BE2C (cell line): ENCODE measurements at places on chromosomes 1 and 21.

DNA sequence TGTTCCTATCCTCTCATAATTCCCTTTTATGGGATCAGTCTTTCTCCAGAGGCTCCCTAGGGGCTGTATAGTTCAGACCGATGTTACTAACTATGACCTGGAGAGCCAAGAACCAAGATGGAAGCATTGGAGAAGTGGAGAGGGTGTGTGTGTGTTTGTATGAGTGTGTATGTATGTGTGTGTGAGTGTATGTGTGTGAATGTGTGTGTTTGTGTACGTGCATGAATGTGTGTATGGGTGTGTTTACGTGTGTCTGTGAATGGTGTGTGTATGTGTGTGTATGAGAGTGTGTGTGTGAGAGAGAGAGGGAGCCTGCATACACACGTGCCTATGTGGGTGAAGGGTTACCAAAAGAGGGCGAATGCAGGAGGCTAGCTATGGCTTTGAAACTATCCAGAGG lies 4.9 kb downstream of the MYBPHL start:
- DNase-seq, result no peak

DNA sequence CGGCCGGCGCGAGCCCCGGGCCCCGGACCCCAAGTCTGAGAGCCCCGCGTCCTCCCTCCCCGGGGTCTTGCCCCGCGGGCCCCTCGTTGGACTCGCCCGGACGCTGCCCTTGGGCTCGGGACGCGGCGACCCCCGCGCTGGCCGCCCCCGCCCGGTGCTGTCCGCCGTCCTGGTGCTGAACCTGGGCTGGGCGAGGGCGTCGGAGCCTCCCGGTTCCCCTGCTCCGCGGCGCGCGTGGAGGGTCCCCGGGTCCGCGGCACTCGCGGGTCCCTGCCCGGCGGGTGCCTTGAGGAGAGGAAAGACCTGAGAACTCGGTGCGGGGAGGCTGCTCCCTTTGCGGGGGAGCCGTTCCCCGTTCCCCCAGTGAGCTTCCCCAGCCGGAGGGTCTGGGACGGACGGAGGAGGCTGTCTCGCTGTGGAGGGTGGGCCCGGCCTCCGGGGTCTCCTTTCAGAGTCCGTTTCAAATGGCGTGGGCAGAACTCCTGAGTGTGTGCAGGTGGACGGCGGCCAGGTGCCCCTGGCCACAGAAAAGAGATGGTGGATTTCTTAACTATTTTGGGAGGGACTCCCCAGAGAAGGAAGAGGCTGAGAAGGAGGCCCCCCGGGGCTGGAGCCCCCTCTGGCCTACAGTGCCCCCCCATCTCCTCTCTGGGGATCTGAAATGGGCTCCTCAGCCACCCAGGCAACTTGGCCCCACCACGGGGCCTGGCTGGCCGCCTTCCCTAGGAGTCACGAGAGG lies 595 bp downstream of the GABRD start:
- DNase-seq, result no peak

DNA sequence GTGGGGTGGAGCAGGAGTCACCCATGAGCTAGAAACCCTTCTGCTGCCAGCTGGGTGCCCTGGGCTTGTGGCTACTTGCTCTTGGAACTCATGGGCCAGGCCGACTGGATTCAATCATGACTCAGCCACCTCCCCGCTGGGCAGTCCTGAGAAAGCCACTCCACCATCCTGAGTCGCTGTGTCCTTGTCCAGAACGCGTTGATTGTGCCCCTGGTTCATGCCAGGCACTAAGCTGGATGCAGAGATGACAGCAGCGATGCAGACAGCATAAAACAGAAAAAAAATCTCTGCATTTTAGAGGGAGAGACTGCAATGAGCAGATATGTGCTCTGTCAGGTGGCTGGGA lies 10.6 kb downstream of the PADI1 start:
- DNase-seq, result no peak

DNA sequence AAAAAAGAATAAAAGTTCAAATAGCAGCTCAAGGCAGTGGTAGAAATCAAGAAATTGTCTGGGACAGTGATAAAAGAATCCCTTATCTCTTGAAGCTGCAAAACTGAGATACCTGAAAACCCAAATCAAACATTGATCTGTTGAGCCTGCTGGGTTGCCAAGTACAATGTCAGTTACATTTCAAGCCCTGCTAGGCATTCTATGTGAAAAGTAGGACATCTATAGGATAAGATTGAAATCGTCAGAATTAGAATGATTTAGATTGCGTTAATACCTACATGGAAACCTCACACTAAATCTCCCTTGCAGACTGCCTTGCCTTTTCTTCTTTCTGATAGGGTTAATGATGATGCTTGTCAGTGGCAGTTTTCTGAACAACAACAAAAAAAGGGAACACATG lies 1684.4 kb upstream of the B3GALT2 start:
- DNase-seq, result no peak

GRCh38 chr1:168372307-168372706 lies 91.6 kb downstream of the TBX19 start:
- no peak for DNase-seq

- no peak for DNase-seq
These were observed 51.2 kb downstream of the LRRN2 start for GRCh38 chr1:204634260-204634910.

- DNase-seq, result no peak
These were observed 16.5 kb upstream of the SETDB1 start for GRCh38 chr1:150909585-150910180.

DNA sequence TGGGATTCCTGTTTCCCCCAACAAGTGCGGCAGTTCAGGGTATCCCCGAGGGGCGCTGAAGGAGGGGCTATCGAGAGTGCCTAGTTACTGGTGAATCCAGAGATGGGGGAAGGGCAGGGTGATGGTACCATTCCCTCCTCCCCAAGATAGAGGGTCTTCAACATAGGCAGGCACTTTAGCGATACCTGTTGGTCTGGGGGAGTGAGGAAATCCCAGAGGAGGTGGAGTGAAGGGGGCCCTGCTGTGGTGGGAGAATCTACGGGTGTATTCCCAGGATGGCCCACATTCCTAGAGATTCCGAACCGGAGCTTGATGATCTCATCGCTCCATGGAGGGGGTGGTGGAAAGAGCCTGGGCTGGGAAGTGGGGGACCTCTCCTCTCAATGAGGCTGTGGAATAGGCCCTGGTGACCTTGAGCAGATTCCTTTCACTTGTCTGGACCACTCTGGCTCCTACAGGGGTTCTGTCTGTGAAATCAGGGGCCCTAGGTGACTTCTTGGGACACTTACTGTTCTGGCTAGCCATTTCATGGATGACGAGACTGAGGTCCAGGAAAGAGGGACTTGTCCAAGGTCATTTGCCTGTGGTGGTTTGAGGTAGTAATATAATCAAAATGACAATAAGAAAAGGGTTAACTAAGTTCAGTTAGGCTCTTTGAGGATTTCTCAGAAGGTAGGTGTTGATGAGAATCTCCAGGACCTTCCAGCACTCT lies 52.7 kb upstream of the SYNC start:
- DNase-seq, result no peak

- no peak for DNase-seq
These were observed 3.9 kb upstream of the IL24 start for GRCh38 chr1:206893380-206893779.

- DNase-seq, result no peak
These were observed 6.4 kb downstream of the C1orf116 start for GRCh38 chr1:207026104-207026534.

GRCh38 chr1:152884506-152884905 lies 6.4 kb downstream of the SMCP start:
- DNase-seq, result no peak

- no peak for DNase-seq
These were observed 48.0 kb downstream of the NID1 start for GRCh38 chr1:236016782-236017400.

DNA sequence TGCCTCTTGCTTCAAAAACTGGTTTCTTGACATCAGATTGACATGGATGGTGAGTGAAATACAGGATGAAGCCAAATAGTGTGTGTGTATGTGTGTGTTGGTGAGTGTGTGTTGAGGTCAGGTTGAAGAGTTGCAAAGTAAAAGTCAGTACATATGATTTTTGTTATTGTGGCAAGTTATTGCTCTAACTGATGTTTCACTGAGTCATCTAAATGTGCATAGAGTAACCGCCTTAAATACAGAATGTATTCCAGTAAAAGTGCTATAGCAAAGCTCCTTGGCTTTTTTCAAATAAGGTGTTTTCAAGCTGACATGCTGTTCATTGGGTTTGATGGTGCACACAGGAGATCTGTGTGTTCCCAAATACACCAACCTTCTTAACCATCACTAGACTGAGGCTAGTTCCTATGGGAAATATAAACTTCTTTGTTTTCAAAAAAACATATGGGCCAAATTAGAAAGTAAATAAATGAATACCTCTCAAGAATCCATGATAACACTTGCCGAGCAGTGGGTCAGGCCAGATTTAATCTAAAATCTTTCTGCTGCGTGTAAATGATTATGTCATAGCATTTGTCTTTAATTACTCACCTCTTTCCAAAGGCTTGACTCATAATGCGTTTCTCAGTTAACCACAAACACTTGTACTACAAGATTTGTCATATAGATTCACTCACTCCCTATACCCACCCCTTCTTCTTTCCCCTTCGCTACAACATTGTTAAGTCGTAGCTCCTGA lies 151.1 kb downstream of the LYPLAL1 start:
- DNase-seq, result no peak

- DNase-seq, result no peak
These were observed 1.9 kb downstream of the PRDM16 start for GRCh38 chr1:3070644-3071564.

DNA sequence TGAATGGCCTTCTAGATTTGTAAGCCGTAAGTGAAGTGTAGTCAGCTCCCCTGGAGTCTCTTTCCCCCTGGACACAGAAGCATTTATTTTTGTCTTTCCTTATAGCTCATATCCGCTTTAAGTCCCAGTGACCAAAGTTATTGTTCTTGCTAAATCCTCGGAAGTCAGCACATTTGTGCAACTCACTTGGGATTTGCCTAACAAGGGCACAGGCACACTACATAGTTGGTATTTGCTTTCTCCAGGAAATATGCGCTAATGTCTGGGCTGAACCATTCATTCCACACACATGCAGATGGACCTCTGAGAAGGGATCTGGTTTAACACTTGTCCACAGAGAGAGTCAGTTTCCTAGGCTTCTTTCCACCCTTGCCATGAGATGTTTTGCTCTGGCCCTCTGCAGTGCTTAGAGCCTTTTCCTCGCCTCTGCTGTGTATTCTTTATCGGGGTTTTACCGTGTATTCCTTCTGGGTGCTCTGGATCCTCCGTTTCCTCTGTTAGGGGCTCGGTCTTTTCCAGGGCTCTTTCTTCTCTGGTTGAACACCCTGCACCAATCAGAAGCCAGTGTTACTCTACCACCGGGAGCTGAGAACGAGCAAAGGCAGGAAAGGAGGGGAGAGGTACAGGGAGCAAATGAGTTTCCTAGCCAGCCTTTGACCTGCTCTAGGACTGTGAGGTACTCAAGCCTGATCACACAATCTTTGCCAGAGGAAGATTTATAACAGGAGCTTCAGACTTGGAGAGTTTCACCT lies 72.4 kb downstream of the ABCA4 start:
- DNase-seq, result no peak

- DNase-seq, result no peak
These were observed 36.5 kb downstream of the SLC66A1 start for GRCh38 chr1:19348441-19349198.

GRCh38 chr21:35376406-35377135 lies 327.5 kb upstream of the RUNX1 start:
- no peak for DNase-seq

DNA sequence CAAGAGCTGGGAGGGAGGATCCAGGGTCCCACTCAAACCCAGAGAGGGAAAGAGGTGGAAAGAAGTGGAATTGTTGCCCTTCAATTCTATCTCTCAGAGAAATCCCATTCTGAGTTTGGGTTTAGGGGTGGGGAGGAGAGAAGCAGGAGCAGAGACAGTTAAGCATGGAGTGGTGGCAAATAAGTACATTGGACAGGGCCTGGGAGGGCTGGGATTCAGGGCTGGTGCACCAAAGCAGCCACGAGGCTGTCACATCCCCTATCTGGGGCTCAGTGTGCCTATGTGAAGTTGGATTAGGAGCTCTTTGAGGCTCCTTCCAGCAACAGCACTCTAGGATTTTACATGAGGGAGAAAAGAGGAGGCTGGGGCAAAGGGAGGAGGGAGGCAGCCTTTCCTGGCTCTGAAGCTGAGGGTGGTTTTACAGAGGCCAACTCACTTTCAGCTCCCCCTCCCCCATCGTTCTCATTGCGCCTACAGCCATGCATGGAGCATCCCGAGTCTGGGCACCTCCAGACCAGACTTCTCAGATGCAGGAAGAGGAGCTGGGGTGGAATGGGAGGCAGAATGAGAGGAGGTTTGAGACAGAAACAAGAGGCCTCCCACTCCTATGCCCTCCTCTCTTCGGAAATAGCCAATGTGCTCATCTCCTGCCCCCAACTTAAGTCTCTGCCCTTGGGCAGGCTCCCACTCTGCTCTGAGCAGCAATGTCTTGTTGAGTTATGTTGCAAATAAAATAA lies 3.0 kb upstream of the SYT6 start:
- DNase-seq, result no peak

DNA sequence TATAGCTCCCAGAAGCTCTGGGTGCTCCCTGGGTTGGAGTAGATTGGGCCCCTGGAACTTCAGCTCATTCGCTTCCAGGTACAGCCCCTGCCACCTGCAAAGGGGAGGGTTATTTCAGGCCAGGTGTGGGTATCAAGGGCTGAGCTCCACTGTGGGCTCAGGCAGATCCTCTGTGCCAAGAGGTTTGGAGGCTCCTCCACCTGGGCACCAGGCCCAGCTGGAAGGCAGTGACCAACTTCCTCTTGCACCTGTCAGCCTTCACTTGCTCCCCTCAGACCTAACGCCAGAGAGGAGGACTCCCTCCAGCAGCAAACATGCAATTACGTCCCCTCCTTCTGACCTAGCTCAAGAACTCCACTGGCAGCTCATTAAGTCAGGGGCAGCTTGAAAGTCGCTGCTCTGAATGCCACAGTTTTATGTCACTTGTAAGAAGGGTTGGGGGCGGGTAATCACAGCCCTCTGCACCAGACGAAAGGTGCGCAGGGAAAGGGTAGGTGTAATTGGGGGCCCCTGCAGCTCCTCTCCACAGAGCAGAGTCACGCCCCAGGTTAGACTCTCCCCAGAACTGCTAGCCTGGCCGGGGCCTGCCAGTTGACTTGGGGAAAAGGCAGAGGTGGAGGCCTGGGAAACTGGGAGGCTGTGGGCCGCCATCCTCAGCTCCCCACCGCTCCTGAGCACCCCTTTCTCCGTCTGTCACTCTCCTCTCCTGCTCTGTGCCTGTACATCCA lies 125.0 kb upstream of the TMPRSS2 start:
- no peak for DNase-seq

DNA sequence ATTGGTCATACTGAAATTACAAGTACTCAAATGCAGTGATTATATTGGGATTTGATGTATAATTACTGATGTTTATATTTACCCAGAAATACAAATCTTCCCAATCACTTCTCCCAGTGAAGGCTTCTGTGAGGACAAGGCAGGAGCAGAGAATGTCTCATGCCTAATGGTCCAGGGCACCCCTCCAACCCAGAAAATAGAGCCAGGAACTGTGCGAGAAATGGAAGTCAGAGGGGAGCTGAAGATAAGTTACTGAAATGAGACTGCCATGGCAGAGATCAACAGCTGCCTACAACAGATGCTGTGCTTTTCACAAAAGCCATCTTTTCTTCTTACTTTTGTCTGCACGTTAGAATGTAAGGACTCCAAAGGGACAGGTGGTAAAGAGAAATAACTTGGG lies 171.2 kb downstream of the TTLL7 start:
- DNase-seq, result no peak
